ENCODE measurements at places on chromosomes 5 and 9.

- no peak for DNase-seq
These were observed 4.2 kb downstream of the CNOT6 start for GRCh38 chr5:180498378-180498777.

GRCh38 chr9:93304574-93305496 lies 120.9 kb downstream of the WNK2 start:
- no peak for DNase-seq

DNA sequence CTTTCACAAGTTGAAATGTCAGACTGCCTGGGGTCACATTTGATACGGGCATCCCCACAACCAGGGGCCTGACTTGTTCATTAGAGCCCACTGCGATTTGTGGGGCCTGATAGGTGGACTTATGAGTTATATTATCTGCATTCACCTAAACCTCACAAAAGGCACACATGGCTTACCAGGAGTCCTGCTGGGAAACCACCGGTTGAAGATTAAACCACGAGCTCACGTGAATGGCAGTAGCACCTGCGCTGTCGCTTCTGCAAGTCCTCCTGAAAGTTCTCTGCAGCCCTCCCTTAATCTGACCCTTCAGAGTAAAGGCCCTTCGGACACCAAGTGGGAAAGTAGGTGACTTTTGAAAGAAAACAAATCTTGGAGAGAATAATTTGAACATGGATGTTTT lies 68.9 kb downstream of the PPIC start:
- DNase-seq: no peak

- DNase-seq: no peak
These were observed 471.8 kb downstream of the BNC2 start for GRCh38 chr9:16398691-16399090.

DNA sequence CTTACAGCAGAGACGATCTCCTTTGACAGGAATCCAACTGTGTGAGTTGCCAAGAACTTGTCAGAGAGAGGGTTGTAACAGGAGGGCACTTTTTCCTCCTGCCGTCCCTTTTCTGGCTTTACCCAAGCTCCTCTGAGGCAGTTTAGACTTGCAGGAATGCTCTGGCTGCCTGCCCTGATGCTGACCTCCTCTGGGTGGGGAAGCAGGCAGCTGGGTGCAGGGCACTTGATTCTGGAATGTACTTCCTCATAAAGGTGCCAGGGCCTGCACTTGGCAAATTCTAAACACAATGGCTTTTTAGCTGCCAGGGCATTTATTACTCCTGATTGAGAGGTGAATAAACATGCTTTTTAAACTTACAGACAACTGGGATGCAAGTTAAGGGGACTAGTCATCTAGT lies 190.4 kb downstream of the EPB41L4A start:
- DNase-seq: no peak

GRCh38 chr9:21317956-21318923 lies 13.1 kb upstream of the IFNA5 start:
- no peak for DNase-seq

DNA sequence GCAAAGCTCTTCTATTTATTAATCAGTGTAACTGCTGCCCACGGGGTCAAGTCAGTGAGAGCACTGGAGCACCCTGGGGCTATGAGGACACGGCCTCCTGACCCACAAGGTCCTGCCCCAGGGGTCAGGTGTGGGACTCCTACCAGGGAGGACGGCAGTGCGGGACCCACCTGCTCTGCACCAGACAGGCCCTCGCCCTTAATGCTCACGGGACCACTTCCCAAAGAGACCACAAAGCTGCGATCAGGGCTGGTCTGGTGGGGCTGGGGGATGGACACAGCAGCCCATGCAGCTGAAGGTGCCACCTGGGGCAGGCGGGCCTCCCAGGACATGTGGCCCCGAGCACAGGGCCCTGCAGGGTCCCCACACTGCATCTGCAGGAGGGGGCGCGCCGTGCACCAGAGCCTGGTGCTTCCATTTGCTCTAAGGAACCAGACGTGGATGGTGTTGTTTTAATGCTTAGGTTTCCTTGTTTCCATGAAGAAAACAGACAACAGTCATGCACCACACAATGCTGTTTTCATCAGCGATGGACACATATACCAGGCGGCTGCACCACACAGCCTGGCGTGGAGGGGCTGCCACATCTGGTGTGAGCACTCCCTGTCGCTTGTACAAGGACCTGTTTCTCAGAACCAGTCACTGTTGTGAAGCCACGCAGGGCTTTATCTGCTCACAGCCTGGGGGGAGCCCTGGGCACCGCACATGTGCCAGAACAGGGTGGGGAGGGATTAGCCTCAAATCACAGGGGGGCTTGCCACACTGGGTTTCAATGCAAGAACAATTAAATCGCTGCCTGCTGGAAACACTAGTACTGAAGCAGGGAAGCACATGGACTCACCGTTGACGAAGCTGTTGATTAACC lies 22.6 kb downstream of the CLPTM1L start:
- no peak for DNase-seq

DNA sequence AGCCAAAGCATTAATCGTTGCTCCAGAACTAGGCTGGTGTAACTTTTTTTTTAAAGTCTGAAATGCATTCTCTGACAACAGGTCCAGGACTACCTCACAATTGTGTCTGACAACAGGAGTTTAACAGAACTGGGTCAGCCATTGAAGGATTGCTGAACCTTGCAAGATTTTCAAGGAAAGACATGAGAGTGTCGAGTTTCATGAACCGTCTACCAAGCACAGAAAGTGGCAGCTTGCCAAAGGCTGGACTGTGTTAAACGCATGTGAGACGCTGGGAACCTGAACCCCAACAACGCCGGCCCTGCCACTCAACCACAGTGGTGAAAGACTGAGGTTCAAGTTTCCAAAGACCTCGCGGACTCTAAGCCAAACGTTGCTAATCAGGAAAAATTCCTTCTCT lies 79.1 kb downstream of the LHFPL2 start:
- DNase-seq: no peak

DNA sequence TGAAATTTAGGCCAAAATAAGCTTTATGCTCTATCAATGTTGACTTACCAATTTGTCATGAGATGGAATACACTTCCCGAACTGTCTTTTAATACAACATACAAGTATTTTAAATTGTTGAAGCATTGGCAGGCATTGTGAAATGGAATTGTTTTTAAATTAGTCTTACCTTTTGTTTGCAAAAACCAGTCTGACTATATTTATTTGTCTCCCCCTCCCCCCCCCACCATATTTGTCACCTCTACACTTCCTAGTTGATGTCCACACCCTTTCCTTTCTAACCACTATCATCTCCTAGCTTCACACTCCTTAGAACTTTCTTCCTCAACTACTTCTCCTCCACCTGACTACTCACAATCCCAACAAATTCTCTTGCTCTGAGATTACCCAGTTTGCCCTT lies 40.9 kb downstream of the FAF2 start:
- no peak for DNase-seq

GRCh38 chr5:173786286-173787187 lies 101.6 kb upstream of the CPEB4 start:
- DNase-seq: no peak

DNA sequence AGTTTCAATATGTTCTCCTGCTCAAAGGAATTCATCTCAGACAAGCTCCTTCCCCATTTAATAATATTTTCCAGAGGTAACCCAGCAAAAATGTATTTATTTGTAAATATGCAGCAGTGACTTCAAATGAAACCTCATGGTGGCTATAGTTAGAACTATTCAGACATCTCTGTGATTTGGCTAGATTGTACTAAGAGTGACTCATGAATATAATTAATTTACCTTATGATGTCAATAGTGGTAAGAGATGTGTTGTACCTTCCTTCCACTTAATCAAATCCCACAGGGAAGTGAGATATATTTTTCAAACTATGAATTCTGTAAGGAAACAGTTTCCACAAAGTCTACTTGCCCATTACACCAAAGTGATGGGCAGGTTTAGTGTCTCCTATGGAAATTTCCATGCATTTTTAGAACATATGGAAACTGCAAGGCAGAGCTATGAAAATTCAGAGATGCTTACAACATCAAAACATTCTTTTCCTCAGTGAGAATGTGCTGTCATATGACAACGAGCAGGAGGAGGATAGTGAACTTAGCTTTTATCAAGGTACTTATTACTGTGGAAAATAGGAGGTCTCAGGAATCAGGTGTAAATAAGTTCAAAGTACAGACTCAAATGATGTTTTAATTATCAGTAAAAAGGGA lies 34.0 kb upstream of the SPDL1 start:
- no peak for DNase-seq
